ENCODE measurements at places on chromosomes 6 and 20.

- no peak for DNase-seq
These were observed 6.2 kb downstream of the EYA2 start for GRCh38 chr20:46900826-46901225.

DNA sequence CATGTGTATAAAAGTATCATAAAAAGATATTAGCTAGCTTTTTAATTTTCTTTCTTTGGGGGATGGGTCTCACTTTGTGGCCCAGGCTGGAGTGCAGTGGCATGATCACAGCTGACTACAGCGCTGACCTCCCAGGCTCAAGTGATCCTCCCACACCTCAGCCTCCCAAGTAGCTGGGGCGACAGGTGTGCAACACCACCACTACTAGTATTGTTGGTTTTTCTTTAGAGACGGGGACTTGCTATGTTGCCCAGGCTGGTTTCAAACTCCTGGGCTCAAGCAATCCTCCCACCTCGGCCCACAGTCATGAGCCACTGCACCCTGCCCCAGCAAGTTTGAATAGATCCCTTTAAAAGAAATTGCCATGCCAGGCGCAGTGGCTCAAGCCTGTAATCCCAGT is 6.5 kb downstream of the TCFL5 start:
- no peak for DNase-seq

DNA sequence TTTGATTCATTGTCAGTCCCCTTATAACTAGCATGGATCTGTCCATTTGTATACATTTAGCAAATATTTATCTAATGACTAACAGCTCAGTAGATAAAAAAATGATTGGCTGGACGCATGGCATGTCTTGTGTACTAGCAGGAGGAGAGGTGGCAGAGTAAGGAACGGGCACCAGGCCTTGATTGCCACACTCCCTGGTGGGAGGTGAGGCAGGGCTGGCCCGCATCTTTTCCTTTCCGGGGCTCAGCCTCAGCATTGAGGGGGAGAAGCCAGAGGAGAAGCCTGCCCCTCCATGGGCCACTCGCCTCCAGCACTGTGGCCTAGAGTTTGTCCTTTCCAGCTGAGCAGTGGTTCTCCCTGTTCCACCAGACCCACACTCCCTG is 84.9 kb upstream of the TMEM181 start:
- DNase-seq: no peak

- DNase-seq: no peak
These were observed at the start of gene DLGAP4 for GRCh38 chr20:36305602-36306551. Gene DLGAP4, plus strand, starts transcription at chr20:36306339. Its CDS starts 125,379 bp downstream, at chr20:36431718.

DNA sequence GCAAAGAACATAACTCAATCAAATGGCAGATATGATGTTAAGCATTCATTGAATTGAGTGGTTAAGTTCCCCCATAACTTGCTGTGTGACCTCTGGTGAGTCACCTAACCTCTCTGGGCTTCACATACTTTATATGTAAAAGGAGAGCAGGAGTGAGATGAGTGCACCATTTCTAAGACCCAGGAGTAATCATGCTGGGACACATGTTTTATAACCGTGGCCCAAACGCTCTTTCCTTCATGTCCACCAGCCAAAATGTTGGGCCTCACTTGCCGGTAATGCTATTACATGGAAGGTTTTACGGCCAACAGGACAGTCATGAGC is 40.3 kb upstream of the CCDC167 start:
- DNase-seq: no peak

GRCh38 chr20:5596401-5597193 is 153.6 kb upstream of the SHLD1 start:
- DNase-seq: no peak

- DNase-seq: no peak
These were observed 31.8 kb downstream of the ABRACL start for GRCh38 chr6:139060332-139060731.

DNA sequence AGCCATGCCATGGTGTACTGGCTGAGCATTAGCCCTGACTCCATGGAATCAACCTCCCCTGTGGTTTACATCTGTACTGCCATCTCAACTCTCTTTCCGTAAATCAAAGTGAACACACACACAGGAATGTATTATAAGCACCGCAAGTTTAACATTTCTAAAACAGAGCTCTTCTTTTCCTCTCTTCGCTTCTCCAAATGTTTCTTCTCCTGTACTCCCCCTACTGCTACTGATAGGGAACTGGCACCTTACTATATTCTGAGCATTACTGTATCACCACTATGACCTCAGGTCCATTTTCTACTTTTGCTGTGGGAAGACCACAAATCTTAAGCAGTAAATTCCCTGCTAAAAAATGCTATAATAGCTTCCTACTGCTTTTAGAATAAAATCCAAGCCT is 101.2 kb downstream of the NUS1 start:
- no peak for DNase-seq

DNA sequence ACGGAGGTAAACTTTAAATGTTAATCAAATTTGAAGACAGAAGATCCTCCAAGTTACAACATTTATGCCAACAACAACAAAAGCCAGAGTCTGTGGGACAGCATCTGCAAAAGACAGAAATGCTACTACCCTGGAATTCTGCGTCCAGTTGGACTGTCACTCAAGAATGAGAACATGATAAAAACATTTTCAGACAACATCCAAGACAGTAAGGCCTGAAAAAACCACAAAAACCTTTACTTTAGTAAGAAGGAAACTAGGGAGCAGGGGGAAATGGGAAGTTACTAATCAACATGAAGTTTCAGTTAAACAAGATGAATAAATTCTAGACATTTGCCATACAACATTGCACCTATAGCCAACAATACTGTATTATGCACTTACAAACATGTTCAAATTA is 77.6 kb downstream of the MLIP start:
- no peak for DNase-seq

- no peak for DNase-seq
These were observed 17.2 kb upstream of the DST start for GRCh38 chr6:56659721-56660380.

DNA sequence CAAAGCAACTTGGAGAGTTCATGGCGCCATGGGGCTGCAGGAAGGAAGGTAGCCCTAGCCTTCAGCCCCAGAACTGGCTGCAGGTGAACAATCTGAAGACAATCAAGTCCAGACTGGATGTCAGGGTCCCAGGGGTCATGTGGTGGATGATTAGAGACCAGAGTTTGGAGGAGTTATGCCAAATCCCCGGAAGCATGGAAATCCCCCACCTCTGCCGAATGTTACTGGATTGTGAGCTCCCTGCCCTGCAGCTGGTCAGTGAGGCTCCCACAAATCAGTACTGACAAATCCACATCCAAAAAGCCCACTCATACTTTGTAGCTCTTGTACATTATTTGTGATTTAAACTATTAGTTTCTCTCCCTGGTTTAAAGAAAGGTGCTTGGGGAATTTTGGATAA is 21.3 kb upstream of the CD93 start:
- no peak for DNase-seq

- DNase-seq: no peak
These were observed 208.0 kb downstream of the FARS2 start for GRCh38 chr6:5469101-5469846.

GRCh38 chr20:48733296-48733790 is 94.5 kb downstream of the PREX1 start:
- DNase-seq: no peak

DNA sequence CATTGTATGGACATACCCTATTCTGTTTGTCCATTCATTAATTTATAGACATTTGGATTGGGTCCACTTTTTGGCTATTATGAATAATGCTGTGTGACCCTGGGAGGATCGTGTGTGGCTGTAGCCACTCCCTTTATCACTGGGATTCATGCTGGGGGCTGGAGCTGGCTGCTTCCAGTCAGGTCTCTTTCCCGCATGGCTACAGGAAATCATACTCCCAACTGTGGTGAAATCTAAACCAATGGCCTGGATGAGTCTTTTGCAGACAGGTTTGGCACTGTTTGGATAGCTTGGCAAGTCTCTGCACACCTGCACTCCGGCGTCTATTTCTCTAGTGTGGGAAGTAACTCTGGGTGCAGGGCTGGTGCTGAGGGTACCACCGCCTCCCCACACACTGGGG is 80.4 kb downstream of the RIN2 start:
- DNase-seq: no peak

GRCh38 chr6:169654598-169655391 is 47.0 kb downstream of the WDR27 start:
- peak; percentile 64 for DNase-seq

- DNase-seq: no peak
These were observed 41.6 kb downstream of the IYD start for GRCh38 chr6:150410399-150410798.

GRCh38 chr6:118787724-118788423 is 106.1 kb upstream of the ASF1A start:
- DNase-seq: no peak

All from stimulated activated CD8-positive, alpha-beta memory T cell treated with anti-CD3 and anti-CD28 coated beads, Interleukin-4, amount 100 ng/mL, for 48 hours (primary cell).